Pons (tissue), 1 donor: ENCODE measurements at places on chromosomes 3 and 15.
A peak's percentile ranks its signal among the peaks of the same experiment; 100 is the strongest.

- DNase-seq, result no peak
These were observed 987.0 kb downstream of the NTRK3 start for GRCh38 chr15:87269566-87269965.

- DNase-seq, result no peak
These were observed 17.8 kb upstream of the MB21D2 start for GRCh38 chr3:192935441-192935840.

GRCh38 chr3:195109098-195109657 lies 161.8 kb downstream of the XXYLT1 start:
- DNase-seq, result no peak

DNA sequence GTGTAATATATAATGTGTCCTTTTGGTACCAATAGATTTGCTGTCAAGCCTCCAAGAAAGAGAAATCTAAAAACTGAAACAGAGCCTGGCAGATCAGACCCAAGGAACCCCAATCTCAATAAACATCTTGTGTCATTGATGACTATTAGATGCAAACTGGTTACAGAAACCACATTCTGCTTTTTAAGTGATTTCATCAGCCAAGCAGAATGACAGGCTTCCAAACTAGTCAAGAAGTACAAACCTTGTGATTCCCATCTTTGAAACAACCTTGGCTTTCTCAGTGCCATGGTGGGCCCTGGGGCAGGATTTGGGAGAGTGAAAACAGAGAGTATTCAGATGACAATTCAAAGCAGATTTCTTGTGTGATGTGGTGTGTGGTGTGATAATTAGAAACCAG lies 45.6 kb upstream of the STRIT1 start:
- DNase-seq, result no peak

- no peak for DNase-seq
These were observed 2.3 kb upstream of the MBNL1 start for GRCh38 chr3:152266221-152266995.

GRCh38 chr3:172266103-172266502 lies 182.2 kb downstream of the GHSR start:
- no peak for DNase-seq

GRCh38 chr15:48577469-48577868 lies 68.0 kb downstream of the FBN1 start:
- no peak for DNase-seq

DNA sequence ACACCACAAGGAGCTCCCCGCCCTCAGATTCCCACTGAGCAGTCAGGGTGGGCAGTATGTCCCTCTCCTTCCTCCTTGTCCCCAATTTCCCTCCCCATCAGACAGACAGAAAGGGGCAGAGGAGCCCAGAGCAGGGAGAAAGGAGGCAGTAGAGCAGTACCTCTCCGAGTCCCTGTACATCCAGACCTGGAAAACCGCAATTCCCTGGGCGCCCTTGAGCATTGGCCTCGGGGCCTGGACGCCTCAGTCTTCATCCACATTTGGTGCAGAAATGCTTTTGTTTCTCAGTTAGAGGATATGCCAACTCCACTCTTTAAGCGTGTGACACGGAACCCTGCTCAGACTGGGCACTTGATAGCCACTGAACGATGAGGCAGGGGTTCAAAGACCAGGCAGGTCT lies 5.9 kb downstream of the ISG20 start:
- no peak for DNase-seq

- no peak for DNase-seq
These were observed 11.5 kb downstream of the NUDT16 start for GRCh38 chr3:131393051-131393450.

DNA sequence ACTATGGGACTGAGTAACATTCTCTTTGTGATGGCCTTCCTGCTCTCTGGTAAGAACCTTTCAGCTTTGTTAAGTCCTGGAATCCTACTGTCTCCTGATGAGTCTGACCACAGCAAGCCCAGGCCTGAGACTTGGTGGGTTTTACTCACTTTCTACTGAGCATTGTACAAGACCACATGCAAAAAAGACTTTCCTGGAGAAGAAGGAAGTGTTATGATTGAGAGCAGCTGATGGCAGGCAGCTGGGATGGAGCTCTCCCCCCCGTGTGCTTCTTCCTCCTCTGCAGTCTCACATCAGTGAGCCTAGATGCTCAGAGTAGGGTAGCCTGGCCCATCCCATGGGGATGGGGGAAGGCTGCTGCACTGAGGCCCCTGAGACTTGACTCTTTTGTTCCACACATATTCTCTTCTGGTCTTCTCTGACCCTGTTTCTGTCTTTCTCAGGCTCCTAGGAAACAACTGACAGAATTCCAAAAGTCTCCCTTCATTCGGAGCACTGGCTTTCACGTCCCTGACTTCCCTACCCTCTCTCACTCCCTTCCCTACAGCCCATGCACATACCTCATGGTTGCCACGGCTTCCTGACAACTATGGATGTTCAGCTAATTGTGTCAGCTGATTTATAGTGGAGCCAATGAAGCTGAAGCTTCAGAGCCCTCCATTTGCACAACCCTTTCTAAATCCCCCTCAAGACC lies 36.6 kb downstream of the CD86 start:
- peak; percentile 47 for DNase-seq

- DNase-seq, result no peak
These were observed 255.8 kb downstream of the MEIS2 start for GRCh38 chr15:36844534-36844998.

DNA sequence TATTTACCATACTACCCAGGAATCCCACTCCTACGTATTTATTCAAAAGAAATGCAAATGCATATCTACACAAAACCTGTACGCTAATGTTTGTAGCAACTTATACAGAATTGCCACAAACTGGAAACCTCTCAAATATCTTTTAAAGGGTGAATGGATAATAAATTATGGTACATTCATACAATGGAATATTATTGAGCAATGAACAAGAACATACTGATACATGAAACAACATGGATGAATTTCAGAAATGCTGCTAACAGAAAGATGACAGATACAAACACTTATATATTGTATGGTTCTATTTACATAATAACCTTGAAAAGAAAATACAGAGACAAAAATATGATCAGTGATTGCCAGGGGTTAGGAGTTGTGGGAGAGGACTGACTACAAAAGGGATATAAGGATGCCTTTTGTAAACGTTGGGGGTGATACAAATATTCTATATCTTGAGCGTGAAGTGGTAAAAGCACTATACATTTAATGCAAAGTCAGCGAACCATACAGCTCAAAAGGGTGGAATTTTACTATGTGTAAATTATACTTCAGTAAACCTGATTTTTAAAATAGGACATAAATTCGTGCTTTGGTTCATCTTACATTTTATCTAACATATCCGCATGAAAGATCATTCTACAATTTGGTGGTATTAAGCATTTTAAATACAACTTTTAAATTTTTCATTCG lies 55.0 kb upstream of the FOXB1 start:
- no peak for DNase-seq

- no peak for DNase-seq
These were observed 433.4 kb upstream of the CFAP20DC start for GRCh38 chr3:59483191-59483590.

- DNase-seq, result peak; percentile 57
These were observed 218.7 kb upstream of the MDFIC2 start for GRCh38 chr3:70531063-70531657.

- no peak for DNase-seq
These were observed 261.4 kb upstream of the GBE1 start for GRCh38 chr3:82022836-82023235.

DNA sequence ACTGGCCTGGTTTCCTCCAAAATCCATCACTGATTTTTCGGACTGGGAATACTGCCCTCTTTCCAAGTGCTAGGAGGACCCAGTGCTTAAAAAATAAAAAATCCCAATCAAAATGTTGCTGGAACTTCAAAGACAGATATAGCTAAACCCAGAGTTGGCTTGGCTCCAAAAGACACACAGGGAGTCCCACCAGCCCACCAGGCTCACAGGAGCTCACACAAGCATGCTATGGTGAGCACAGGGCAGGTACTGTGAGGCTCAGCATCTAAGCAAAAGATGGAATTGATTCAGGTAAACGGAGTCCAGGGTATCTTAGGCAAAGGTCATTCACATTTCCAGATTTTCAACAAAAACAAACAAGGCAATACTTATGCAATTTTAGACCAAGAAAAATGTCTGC lies 3.7 kb downstream of the TRANK1 start:
- DNase-seq, result no peak

DNA sequence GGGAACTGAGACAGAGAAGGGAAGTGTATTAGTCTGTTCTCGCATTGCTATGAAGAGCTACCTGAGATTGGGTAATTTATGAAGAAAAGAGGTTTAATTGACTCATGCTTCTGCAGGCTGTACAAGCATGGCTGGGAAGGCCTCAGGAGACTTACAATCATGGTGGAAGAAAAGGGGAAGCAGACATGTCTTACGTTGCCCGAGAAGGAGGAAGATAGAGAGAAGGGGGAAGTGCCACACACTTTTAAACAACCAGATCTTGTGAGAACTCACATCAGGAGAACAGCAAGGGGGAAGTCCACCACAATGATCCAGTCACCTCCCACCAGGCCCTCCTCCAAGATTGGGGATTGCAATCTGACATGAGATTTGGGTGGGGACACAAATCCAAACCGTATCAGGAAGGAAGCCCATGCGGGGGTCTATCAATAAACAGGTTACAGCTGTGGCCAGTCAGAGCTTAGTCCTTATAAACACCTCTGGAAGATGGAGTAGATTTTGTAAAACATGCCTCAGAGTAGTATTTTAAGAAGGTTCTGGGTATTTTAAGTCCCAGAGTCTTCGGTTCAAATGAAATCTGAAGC lies 153.9 kb downstream of the GHSR start:
- DNase-seq, result no peak

GRCh38 chr15:39598958-39599845 lies 18.3 kb downstream of the THBS1 start:
- no peak for DNase-seq

GRCh38 chr3:42176242-42177034 lies 85.3 kb downstream of the TRAK1 start:
- DNase-seq, result peak; percentile 35

DNA sequence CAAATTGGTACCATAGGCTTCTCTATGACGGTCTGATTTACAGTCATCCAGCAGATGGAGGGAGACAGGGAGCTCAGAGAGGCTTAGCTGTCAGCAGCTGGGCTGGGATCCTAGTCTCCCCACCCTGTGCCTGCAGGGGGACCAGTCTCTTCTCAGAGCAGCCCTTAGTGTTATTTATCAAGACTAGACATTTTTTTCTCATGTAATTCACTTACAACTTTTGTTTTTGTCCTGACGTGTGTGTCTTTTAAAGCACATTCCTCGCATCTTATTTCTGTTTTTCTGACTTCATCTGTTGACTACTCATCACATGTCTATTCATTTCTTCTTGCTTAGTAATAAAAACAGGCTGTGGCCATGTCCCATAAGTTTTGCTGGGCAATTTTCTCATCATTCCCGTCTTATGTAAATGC lies 116.1 kb downstream of the KLF13 start:
- no peak for DNase-seq

DNA sequence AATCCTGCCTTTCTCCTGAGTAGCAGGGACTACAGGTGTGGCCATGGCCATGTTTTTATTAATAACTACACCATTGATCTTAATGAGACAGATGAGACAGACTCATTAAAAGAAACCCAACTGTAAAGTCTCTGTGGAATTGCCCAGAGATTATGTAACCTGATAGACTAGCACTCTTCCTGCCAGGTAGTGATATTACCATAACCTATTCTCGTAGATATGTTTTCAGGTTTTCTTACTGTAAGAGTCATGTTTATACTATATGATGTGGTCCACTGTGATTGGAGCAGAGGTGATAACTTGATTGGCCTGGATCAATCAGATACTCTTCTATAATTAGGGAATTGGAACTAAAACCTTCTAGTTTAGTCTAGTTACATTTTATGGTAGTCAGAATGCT lies 93.7 kb downstream of the NFKBIZ start:
- no peak for DNase-seq

- DNase-seq, result no peak
These were observed 13.7 kb upstream of the ALCAM start for GRCh38 chr3:105352976-105353375.

DNA sequence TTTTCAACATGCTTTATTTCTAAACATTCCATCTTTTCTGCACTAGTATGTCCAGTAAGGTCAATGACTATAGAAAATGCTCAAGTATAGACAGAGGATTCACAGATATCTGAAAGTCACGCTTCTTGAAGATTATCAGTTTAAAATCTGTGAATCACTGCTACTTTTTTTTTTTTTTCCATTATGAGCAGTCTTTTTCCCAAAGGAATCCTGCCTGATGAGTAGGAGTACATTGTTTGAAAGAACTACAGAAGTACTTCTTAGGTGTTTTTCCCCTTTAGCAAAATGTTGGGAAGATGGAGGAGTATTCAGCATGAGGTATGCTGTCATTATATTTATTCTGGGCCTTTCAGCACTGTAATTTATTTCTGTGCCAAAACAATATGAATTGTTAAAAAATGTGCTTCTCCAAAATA lies 266.2 kb downstream of the NLGN1 start:
- DNase-seq, result no peak

- DNase-seq, result peak; percentile 91
These were observed at the start of gene SH3GL3 for GRCh38 chr15:83446904-83447709. Gene SH3GL3, plus strand, starts transcription at chr15:83447341. Its CDS starts 193 bp downstream, at chr15:83447534.

GRCh38 chr3:191783024-191783423 lies 322.1 kb downstream of the PYDC2 start:
- DNase-seq, result no peak

GRCh38 chr3:38490281-38491030 lies 5.7 kb upstream of the EXOG start:
- peak; percentile 26 for DNase-seq

- no peak for DNase-seq
These were observed 7.9 kb upstream of the MLF1 start for GRCh38 chr3:158563076-158563475.

DNA sequence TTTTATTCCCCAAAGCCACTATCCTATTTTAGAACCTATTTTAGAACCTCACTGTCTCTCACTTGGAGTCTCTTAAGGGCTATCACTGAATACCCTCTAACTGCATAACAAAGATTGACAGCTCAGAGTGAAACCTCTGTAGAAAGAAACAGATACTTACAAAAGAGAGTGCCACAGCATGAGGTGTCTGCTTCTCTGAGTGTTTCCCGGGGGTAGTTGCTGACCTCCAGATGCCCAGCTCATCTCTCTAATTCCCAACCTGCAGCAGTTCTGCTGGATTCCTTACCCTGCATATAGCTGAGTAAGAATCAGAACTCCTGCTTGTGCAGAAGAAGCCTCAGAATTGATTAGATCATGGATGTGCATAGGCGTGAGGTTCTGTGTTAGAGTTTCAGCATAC lies 34.5 kb downstream of the P3H2 start:
- no peak for DNase-seq
